ENCODE measurements at places on chromosomes 12 and 14.

- no peak for DNase-seq
Observed at GRCh38 chr14:90795744-90796143, 20.5 kb downstream of the TTC7B start.

GRCh38 chr14:97900196-97900854 is 1103.1 kb downstream of the VRK1 start:
- DNase-seq = no peak

DNA sequence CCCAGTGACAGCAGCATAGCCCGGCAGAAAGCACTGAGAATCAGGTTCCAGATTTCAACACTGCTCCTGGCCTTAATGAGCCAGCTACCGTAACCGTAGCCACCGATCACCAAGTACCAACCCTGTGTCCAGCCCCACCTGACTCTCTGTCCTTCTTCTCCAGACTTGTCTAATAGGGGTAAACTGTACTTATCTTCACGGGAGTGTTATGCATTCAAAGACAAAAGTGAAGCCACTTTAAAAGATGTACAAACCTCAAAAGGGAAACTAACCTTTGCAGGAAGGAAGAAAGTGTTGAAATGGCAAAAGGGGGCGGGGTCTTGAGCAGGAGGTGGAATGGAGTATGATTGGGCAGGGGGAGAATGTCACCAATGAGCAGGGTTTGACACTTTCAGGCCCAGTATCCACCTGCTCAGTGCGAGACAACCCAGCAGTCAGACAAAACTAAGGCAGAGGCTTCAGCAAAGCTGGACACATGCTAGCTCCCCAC is 226.1 kb downstream of the CHST11 start:
- no peak for DNase-seq

- no peak for DNase-seq
Observed at GRCh38 chr12:2683283-2684025, 111.3 kb upstream of the FKBP4 start.

DNA sequence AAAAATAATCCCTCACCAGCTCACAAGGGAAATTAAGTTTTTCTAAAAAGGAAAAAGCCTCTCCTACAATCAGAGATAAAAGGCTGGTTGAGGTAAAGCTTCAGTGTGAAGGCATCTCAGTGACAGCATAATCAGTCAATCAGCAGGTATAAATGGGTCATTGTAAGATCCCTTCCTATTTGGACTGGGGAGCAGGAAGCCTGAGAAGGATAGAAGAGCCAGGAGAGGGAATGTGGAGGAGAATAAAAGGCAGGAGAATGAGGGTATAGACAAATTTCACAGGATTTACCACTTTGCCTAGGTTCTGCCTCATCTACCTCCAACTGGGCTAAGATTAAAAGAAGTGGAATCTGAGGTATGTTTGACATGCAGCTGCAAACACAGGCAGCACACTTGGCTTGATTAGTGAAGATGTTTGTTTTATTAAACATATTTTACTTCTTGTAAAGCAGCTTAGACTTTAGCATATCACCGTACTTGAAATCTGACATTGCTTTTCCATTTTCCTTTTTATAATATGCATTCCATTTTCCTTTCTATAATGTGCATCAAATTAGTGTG is 479.1 kb upstream of the USP15 start:
- DNase-seq = no peak

DNA sequence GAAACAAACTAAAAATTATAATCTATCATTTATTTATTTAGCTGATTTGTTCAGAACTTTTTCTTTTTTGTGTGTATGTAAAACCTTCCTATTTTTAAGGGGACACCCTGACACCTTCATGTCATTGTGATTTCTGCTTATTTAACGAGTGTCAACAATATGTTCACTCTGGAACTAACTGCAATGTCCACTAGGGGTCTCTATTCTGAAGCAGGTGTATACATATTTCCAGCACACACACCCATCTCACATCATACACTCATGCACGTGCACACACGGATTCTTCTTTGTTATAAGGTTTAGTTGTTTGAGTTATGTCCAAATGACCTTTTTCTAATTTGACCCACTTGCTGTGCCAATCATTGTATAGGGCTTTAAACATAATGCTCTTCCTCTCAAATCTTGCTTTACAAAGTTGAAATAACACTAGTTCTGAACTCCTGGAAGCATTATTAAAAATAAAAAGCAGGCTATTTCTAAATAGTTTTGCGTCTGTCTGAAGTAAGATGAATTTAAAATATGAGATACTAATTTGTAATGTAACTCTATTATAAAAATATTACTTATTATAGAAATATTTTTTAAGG is 15.5 kb downstream of the E2F7 start:
- peak; percentile 81 for DNase-seq

DNA sequence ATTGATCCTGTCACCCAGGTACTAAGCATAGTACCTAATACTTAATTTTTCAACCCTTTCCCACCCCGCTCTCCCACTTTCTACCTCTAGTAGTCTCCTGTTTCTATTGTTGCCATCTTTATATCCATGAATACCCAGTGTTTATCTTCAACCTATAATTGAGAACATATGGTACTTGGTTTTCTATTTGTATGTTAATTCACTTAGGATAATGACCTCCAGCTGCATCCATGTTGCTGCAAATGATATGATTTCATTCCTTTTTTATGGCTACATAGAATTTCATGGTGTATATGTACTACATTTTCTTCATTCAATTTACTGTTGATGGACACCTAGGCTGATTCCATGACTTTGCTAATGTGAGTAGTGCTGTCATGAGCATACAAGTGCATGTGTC is 547.3 kb upstream of the NOVA1 start:
- DNase-seq = no peak

GRCh38 chr12:3311027-3311402 is 180.0 kb upstream of the PRMT8 start:
- DNase-seq = no peak

GRCh38 chr12:98466640-98467400 is 48.6 kb upstream of the TMPO start:
- DNase-seq = no peak

DNA sequence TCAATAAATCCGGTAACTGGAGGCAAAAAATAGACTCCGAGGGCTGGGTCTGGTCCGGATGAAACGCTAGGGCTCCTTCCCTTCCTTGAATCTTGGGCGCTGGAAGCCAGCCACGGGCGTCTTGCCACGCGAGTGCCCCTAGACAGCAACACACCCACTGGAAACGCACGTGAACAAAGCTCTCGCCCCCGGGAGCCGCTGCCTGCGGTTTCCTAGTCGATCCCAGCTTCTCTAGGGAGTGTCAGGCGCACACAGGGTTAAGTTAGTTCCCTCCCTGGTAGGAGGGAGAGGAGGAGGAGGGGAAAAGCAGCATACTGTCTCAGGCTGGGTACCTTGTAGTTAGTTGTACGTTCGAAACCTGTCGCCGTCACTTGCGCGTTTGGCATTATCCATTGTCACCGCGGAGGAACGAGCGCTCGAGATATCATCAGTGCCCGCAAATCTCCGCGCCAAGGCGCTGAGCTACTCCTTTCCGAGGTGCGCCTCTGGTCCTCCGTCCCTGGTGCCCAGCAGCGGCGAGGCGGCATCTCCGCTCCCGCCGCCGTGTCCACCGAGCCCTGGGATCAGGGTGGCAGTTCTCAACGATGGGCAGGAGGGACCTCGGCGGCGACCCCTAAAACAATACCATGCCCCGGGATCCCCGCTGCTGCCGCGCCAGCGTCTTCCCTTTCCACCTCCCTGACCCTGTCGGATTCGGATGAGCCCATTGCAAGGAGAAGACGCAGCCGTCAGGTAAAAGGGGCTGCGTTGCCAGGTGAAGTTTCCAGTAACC is at the start of gene FLRT2:
FLRT2 (plus strand) TSS at position 342 of the 772 bp plus-strand sequence. CDS start 91,371 bp downstream, outside the sequence.
- no peak for DNase-seq

- DNase-seq = no peak
Observed at GRCh38 chr12:43893670-43894069, 57.8 kb downstream of the TMEM117 start.

- no peak for DNase-seq
Observed at GRCh38 chr14:81144824-81145603, 75.7 kb downstream of the GTF2A1 start.
